ENCODE measurements at places on chromosomes 3 and 15.

- DNase-seq: no peak
Observed at GRCh38 chr3:40404591-40405198, 17.7 kb downstream of the ENTPD3 start.

DNA sequence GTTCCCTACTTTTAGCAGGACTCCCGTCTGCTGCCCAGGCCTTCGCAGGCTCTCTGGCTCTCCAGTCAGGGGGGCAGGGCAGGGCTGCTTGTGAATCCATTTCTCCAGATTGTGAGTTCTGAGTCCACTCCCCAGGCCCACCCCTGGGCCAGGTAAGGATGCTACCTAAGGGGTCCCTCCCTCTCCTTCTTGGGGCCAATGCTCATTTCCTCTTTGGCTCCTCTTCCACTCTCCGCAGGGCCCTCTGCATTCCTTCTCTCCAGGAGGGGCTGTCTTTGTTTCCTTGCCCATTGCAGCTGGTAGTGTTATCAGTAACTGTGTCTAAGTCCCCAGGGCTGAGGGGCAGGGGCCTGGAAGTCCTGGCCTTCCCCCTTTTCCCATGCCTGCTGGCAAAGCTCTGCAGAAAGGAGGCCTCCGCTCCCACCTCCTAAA, 13.0 kb upstream of the CACNA2D2 start:
- no peak for DNase-seq

GRCh38 chr3:123130079-123130750, 63.4 kb downstream of the PDIA5 start:
- DNase-seq: no peak

- DNase-seq: no peak
Observed at GRCh38 chr3:27623085-27623753, 98.9 kb downstream of the EOMES start.

DNA sequence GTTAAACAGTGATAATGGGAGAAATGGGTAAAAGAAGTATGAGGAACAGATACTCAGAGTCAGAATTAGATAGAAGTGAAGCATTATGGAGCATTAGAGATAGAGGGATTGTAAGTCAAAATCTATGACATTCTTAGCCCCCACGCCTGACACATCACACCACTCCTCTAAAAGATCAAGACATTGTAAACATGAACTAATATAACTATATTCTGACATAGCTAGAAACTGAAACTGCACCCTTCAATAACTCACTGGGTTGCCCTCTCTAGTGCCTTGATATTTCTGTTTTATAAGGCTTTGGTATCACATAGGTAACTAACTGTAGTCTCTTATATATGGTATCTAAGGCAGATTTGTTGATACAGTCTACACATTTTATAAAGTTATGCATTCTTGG, 684.3 kb upstream of the DPPA4 start:
- no peak for DNase-seq

GRCh38 chr3:165148876-165149441, 47.2 kb downstream of the SLITRK3 start:
- no peak for DNase-seq

DNA sequence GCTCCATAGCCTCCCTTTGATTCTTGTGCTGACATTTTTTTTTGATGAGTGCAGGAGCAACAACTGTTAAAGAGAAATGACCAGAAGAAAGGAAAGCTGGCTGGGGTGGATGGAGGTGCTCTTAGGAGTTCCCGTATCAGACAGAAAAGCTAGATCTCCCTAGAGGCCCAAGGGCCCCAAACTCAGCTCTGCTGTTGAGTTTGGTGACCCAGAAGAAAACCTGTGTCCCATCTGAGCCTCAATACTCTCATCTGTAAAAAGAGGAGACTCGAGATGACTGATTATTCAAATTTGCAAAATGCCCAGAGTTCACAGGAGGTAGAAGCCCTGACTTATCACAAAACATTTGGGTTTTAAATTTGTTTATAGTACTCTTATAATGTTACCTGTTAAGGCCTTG, 142.4 kb downstream of the TIGIT start:
- no peak for DNase-seq

- DNase-seq: no peak
Observed at GRCh38 chr15:71103102-71103676, 12.1 kb upstream of the THSD4 start.

DNA sequence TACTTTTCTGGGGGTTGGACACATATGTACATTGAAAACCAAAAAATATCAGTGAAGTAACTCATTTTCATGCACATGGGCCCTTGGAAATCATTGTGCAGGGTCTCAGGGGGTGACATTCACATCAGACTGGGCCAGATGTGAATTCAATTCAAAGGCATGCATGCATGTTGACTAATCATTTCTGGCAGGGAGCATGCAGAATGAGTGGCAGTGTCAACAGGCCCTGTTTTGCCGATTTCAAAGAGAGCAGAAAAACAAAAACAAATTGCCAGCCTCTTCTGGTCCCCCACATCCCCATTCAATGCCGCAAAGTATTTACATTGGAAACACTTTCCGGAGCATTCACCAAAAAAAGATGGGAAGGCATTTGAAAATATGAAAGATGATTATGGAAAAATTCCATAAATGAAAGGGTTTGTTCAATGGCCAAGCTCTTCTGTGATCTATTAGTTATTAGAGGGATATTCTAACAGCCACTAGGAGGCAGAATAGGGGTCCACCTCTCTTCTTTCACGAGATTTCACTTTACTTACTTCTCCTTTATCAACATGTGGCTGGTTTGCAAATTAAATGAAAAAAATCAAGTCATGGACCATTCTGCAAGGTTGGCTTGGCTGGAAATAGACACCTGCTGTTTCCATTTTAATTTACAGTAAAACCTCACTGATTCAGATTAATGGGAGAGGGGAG, 119.9 kb upstream of the FEZF2 start:
- no peak for DNase-seq

DNA sequence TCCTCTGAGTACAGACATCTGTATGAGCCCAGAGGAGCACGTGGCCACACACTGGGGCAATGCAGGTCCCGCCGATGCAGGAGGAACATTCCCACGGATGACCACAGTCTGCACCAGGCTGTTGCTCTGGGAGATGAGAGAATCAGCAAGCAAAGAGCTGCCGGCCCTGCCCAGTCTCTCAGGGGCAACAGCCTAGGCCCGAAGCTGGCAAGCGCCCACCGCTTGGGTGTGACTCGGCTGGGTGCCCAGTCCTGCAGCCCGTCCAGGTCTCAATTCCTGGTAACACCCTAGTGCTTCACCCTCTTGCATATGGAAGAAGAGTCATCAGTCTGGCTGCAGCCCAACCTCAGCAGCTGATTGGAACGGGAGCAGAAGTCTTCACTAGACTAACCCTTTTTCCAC, 153.7 kb upstream of the HES1 start:
- no peak for DNase-seq

DNA sequence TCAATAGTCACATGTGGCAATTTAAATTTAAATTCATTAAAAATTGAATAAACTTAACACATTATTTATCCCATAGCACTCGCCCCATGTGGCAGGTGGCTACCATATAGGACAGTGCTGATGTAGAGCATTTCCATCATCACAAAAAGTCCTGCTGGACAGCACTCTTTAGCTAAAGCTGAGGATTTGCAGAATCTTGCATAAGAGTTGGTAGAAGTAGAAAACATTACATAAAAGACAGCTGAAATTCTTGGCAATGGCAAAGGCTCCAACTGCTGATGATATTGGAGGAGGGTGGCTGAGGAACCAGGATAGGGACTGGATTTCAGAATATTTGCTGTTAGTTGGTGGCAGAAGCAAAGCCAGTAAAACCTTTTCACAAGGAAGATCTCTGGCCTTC, 230.7 kb upstream of the SATB1 start:
- DNase-seq: no peak

GRCh38 chr3:123094516-123095313, 27.9 kb downstream of the PDIA5 start:
- DNase-seq: no peak

DNA sequence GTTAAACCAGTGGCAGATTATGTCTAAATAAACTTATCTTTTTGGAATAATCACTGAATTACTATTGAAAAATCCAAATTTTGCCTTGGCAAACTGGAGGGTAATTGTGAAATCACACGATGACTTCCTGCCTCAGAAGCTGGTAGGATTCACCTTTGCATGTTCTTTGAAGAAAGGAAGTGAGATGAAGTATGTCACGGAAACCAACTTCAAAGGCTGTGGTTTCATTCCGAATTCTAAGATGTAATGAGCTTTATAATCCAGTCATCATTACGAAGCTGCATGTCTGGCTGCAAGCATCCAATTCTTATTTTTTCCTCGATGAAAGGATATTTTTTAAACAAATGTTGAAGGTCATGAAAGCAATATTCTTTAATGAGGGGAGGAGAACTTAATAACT, 15.0 kb upstream of the ZBED2 start:
- no peak for DNase-seq

GRCh38 chr15:99303907-99304306, 52.6 kb downstream of the LRRC28 start:
- DNase-seq: no peak

DNA sequence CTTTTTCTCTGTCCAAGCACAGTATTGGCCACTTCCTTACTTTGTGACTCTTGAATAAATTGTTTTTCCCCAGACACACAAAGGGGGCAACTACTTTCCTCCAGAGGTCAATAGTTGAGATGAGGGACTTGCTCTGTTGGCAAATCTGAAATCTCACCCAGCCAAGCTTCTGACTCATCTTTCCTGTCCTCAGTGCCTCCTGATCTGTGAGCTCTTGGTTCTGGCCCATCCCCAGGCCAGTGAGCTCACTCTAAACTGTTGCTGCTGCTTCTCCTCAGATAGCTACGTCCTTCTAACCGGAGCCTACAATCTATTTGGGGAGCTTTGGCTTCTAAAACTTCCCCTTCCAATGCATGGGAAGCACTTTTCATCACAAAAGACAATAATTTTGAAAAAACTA, 50.0 kb upstream of the NMD3 start:
- no peak for DNase-seq

DNA sequence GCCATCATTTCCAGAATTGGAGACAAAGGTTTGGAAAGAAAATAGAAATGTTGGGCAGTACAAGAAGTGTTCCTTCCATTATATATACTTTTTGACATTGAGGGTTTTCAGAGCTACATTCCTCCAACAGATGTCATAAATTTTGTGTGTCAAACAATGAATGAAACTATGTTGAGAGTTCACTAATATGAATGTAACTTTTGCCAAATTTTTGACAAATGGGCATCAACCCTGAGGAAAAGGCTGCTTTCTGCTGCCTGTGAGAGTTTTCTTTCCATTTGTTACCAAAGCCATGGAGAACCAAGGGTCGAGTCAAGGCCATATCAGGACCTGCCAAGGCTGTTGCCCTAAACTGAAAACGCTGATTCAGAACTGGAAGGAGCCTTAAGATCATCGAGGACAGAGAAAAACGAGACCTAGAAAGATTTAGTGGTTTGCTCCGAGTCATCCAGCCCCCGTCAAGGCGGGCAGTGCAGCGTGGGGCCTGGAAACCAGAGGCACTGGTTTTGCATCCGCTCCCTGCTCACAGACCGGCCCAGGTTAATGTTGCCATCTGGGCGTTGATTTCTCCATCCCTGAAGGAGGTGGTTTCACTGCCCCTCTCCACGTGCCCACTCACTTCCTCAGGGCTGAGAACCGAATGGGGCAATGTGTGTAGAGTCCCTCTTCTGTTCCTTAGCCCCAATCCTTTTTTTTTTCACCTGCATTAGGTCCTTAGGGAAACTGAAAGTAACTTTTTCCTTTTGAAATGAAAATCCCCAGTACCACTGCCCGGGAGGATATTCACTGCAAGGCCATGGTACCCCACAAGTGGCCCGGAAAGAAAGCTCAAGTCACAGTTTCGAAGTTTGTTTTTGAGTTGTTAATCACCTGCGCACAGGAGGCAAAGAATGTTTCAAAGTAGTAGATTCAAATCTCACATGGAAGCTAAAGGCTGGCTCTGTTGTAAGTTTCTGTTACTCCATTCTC, 32.8 kb downstream of the TPM1 start:
- DNase-seq: no peak

- DNase-seq: no peak
Observed at GRCh38 chr3:156140001-156140595, 19.7 kb downstream of the KCNAB1 start.

DNA sequence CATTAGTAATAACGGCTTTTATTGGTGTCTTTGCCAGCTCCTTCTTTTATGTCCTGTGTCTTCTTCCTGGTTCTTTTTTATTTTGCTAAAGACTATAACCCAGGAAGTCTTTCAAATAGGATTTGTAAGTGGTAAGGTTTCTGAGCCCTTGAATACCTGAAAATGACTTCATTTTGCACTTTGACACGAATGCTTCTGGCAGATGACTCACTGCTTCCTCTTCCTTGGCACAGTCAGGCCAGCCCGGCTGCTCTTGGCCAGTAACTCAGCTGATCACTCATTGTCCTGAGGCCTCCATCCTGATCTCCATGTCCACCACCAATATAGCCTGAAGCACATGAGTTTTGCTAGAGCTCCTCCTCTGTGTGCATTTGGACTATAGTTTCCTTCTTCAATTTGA, 48.7 kb upstream of the NR2E3 start:
- no peak for DNase-seq

GRCh38 chr3:15324379-15324808, 8.0 kb downstream of the SH3BP5 start:
- no peak for DNase-seq

DNA sequence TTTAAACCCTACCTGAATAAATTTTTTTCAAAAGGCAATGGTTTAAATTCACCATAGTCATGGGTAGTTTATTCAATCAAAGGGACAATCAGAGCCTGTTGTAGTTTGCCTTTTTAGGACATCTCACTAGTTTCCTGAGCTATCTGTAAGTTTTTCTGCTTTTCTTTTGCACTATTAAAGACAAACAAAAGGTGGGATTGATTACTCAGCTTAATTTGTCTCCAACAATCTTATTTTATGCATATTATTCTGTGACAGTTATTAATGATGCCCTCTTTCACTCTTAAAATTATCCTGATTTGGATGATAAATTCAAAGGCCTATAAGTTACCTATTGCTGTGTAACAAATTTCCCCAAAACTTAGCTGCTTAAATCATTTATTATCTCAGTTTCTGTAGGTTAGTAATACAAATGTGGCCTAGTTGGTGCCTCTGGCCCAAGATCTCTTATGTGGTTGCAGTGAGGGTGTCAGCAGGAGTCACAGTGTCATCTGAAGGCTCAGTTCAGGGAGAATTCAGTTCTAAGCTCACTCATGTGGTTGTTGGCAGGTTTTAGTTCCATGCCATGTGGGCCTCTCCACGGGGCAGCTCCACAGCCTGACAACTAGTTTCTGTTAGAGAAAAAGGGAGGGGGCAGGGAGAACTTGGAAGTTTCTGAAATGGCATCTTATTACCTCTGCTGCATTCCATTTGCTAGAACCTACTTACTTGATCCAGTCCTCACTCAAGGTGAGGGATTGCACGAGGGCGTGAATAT, 16.0 kb downstream of the ARMC8 start:
- DNase-seq: no peak
